Adrenal gland (tissue), 19 donors: ENCODE measurements at places on chromosomes 7 and 10. TPM values are rescaled to one million over a fixed set of nuclear protein-coding genes. Genes with fewer than 3 reads are reported as not detected.
A peak's percentile ranks its signal among the peaks of the same experiment; 100 is the strongest.

The TMEM270 gene
- total RNA-seq = not detected

The C10orf105 gene
- total RNA-seq = under 0.01 TPM

GRCh38 chr10:52855546-52856325, 83.2 kb upstream of the MBL2 start:
- no peaks in the 10 kb centered on the region for H3K4me1 ChIP-seq
- H3K36me3 ChIP-seq = no peaks in the 10 kb centered on the region
- DNase-seq = no peak
- no peak overlapping the region for H3K27ac ChIP-seq
- no peaks in the 10 kb centered on the region for H3K27me3 ChIP-seq

The CD36 gene
- 40.6 TPM for total RNA-seq

DNA sequence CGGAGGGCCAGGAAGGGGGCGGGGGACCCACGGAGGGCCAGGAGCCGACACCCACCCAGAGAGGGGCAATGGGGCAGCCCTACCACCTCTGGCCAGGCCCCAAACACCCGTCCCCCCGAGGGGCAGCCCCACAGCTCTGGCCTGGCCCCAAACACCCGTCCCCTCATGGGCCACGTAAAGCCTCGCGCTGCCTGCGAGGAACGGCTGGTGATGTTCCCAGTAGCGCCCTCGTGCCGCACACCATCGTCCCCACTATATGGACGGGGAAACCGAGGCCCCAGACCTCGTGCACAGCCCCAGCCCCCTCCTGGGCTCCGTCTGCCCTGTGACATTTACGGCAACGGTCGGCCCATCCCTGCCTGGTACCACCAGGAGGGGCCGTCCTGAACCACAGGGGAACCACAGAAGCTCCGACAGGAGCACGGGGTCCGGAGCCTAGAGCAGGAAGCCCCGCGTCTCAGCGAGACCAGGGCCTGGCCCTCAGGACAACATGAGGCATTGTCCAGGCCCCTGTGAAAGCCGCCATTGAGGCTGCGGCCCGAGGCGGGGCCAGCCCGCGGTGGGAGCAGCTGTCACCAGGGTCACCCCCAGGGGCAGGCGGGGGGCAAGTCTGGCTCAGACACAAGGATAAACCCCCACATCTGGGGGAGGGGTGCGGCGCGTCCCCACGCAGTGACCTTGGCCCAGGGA, 35.6 kb downstream of the GET4 start:
- no peak overlapping the region for H3K27ac ChIP-seq
- H3K4me3 ChIP-seq = no peak overlapping the region
- no peak for DNase-seq

The EN2 gene
- total RNA-seq = 0.19 TPM

DNA sequence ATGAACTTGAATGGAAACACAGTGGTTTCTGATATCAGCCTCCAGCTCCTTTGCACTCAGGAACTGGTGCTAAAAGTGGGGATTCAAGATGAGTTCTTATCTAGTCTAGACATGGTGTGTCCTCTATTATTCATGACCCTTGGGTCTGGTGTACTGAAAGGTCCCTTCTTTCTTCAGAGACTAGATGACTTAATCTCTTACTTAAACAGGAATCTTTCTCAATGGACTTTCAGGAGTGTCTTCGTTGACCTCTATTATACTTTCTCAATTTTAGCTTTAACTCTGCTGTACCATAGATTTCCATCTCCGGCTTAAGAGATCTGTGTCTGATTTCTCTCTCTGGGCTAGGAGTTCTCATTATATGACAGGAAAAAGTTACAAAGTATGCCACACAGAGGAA, 83.5 kb upstream of the INHBA start:
- no peak for DNase-seq
- no peaks in the 10 kb centered on the region for H3K36me3 ChIP-seq
- H3K4me3 ChIP-seq = no peak overlapping the region
- no peak overlapping the region for H3K27ac ChIP-seq
- H3K4me1 ChIP-seq = peaks cover 7% of the 10 kb centered on the region

GRCh38 chr10:71973777-71974488, 9.7 kb downstream of the CHST3 start:
- DNase-seq = no peak
- H3K27ac ChIP-seq = peak overlapping the region; percentile 89
- no peaks in the 10 kb centered on the region for H3K36me3 ChIP-seq
- H3K4me3 ChIP-seq = no peak overlapping the region
- peaks cover 43% of the 10 kb centered on the region for H3K4me1 ChIP-seq

GRCh38 chr10:28566458-28567015, 33.6 kb downstream of the WAC start:
- peaks cover 73% of the 10 kb centered on the region for H3K4me1 ChIP-seq
- H3K4me3 ChIP-seq = no peak overlapping the region
- H3K36me3 ChIP-seq = no peaks in the 10 kb centered on the region
- no peak overlapping the region for H3K27ac ChIP-seq
- DNase-seq = no peak
- H3K27me3 ChIP-seq = no peaks in the 10 kb centered on the region

The RBM33 gene
- 10.3 TPM for total RNA-seq

DNA sequence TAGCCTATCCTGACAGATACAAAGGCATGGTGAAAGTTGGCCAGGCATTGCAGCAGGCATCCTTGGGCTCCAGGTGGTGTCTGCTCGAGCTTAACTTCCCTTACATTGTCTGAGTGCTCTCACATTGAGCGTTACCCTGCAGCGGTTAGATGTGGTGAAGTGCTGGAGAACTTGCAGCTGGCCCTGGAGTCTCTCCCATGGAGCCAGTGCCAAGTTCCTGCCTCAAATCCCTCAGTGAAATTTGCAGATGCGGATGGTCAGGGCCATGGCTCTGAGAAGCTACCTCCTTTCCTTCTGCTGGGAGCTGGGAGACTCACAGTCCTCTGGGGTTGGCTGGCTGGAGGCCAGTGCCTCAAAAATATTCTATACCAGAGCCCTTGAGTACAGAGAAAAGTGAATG, 3.3 kb upstream of the ZNF746 start:
- peaks cover 6% of the 10 kb centered on the region for H3K4me1 ChIP-seq
- no peaks in the 10 kb centered on the region for H3K36me3 ChIP-seq
- no peak overlapping the region for H3K4me3 ChIP-seq
- no peaks in the 10 kb centered on the region for H3K27me3 ChIP-seq
- no peak for DNase-seq
- H3K27ac ChIP-seq = no peak overlapping the region

The LIPM gene
- total RNA-seq = not detected

- H3K4me1 ChIP-seq = no peaks in the 10 kb centered on the region
- no peaks in the 10 kb centered on the region for H3K27me3 ChIP-seq
- no peak overlapping the region for H3K4me3 ChIP-seq
- no peak for DNase-seq
- no peaks in the 10 kb centered on the region for H3K36me3 ChIP-seq
These were observed 50.4 kb upstream of the PTPRN2 start for GRCh38 chr7:158638001-158638400.

DNA sequence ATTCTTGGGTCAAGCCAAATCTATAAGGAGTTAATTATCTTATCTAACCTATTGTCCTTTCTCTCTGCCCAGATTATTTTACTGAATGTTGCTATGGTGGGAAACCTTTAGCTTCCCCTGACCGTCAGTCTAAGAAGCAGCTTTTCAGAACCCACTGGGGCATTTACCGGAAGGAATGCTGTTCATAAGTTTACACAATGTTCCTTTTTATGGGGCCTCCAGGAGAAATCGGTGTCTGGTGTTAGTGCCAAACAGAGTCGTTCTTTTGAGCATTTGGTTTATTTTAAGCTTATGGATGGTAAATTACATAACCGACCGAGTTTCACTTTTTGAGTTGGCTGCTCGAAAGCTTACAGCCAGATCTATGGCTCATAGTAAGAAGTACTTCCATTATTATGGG, 111.9 kb downstream of the CACNB2 start:
- no peaks in the 10 kb centered on the region for H3K36me3 ChIP-seq
- H3K27ac ChIP-seq = no peak overlapping the region
- no peaks in the 10 kb centered on the region for H3K4me1 ChIP-seq
- H3K4me3 ChIP-seq = no peak overlapping the region

DNA sequence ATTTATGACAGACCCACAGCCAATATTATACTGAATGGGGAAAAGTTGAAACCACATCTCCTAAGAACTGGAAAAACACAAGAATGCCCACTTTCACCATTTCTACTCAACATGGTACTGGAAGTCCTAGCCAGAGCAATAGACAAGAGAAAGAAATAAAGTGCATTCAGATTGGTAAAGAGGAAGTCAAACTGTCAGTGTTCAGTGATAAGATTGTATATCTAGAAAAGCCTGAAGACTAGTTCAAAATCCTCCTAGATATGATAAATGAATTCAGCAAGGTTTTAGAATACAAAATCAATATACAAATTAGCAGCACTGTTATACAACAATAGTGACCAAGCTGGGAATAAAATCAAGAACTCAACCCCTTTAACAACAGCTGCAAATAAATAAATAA, 6.9 kb upstream of the ZNF138 start:
- H3K27ac ChIP-seq = no peak overlapping the region
- no peaks in the 10 kb centered on the region for H3K27me3 ChIP-seq
- no peaks in the 10 kb centered on the region for H3K36me3 ChIP-seq
- no peak overlapping the region for H3K4me3 ChIP-seq
- no peak for DNase-seq

The AGMO gene
- 0.15 TPM for total RNA-seq

- no peak for DNase-seq
- H3K36me3 ChIP-seq = no peaks in the 10 kb centered on the region
- no peaks in the 10 kb centered on the region for H3K27me3 ChIP-seq
- no peak overlapping the region for H3K4me3 ChIP-seq
These were observed 291.3 kb upstream of the ZMIZ1 start for GRCh38 chr10:78777466-78777865.

- H3K4me3 ChIP-seq = no peak overlapping the region
- no peak for DNase-seq
- no peaks in the 10 kb centered on the region for H3K4me1 ChIP-seq
- H3K27me3 ChIP-seq = no peaks in the 10 kb centered on the region
- no peaks in the 10 kb centered on the region for H3K36me3 ChIP-seq
- H3K27ac ChIP-seq = no peak overlapping the region
These were observed 54.9 kb downstream of the DOCK1 start for GRCh38 chr10:126959906-126960685.

DNA sequence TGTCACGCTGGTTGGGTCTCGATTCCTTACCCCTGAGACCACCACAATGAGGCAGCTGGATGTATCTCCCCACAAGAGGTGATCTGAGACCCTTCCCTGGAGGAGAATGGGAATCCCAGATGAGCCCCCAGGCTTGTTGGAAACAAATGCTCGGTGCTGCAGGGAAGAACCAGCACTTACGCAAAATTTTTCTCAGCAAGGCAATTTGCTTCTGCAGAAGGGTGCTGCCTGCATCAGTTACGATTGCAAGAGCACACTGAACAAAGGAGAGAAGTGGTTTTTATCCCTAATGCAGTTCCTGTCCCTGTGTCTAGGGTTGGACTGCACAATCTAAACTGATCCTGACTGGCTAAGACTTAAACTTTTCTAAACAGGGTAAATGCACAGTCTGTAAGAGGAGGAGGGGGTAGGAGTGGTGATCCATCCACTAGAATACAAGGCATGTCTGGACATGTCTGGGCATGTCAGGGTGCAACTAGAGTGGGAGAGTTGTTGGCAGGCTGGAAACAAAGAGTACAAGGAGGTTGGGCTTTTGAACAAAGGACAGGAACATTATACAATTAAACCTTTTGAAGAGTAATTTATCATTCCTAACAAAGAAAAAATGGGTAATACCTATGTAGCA, 114.9 kb upstream of the FAM3C start:
- no peak overlapping the region for H3K4me3 ChIP-seq
- no peaks in the 10 kb centered on the region for H3K27me3 ChIP-seq
- no peaks in the 10 kb centered on the region for H3K4me1 ChIP-seq
- no peak overlapping the region for H3K27ac ChIP-seq
